Activated CD4-positive, alpha-beta T cell treated with anti-CD3 and anti-CD28 coated beads, Interleukin-2, amount 50 U/mL, for 24 hours (primary cell): ENCODE measurements at places on chromosomes 6 and 20.

DNA sequence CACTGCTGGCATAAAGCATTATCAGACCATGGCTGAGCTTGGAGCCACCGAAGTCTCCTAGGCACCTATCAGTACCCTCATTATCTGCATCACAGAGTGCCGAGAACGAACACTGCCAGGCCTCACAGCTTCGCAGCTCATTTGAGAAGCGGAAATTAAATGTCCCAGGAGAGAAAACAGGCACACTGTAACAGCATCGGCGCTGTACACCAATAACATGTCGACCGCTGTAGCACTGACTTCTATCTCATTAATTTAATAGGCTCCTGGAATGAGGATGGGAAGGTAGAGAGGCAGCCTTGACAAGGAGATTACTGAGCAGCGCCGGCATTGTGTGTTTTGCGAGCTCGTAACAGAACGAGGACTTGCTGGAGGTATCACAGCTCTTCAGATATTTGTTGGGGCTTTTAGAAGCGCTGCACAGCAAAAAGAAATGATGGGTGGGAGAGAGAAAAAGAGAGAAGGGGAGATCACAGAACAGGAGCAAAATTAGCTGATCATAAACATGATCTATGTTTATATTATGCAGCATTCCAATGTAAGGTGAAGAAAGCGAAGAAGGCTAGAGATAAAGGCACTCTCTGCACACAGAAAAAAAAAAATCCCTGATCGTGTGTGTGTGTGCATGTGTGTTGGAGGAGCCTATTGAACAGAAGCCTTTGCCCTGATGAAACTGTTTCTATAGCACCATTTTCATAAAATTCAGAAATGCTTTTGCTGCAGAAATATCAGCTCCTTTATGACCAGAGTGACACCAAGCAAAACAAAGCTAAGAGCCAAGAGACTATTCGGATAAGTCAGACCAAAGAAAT is 29.2 kb downstream of the ID4 start:
- DNase-seq, result no peak

GRCh38 chr20:31637660-31638059 is at the start of gene COX4I2:
Gene COX4I2, plus strand, starts transcription at chr20:31637912. Its CDS starts 1,106 bp downstream, at chr20:31639018.
- DNase-seq, result no peak

GRCh38 chr6:3164388-3164787 is 7.0 kb upstream of the TUBB2A start:
- DNase-seq, result no peak

- no peak for DNase-seq
Measured at GRCh38 chr6:130836055-130836640, 8.9 kb downstream of the SMLR1 start.

DNA sequence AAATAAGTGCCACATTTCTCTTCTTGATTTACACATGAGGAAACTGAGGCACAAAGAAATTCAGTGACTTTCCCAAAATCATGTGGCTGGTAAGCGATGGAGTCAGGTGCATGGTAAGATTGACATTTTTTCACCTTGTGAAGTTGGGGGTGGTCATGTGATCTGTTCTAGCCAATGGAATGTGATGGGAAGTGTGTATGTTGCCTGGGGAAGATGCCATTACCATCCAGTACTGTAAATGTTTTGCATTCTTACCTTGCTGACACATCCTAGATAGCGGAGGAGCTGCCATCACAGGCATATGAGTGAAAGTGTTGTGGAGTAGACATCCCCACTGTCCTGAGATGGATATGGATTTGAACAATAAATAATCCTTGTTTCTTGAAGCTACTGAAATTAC is 499.6 kb upstream of the SULF2 start:
- DNase-seq, result no peak

DNA sequence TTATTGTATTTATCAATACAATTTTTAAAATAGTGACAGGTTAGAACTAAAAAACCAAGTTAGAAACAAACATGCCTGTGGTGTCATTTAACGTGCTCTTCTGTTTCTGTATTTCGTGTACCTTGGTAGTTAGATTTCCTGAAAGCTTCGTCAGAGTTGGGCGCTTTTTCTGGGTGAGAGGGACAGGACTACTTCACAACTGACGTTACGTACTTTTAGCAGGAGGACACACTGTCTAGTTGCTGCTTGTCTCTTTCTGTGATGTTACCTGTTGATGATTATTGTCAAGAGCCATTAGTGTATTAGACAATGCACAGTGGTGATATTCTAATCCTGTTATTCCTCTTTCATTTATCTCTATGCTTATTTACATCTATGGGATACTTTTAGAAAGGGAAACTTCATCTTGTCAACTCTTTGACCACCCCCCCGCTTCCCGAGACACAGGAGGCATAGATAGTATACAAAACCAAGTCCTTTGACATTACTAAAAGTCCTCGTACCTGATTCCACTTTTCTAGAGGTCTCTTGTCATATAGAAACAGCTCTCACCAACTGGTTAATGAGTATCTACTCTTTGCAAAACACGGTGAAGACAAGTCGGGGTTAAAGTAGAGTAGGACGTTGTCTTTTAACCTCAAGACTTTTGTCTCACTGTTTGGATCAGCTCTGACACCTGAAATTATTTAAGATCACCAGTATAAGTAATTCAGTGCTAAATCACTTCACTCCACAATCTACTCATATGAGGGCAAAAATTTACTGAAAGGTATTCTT is 96.3 kb downstream of the LYRM2 start:
- no peak for DNase-seq

DNA sequence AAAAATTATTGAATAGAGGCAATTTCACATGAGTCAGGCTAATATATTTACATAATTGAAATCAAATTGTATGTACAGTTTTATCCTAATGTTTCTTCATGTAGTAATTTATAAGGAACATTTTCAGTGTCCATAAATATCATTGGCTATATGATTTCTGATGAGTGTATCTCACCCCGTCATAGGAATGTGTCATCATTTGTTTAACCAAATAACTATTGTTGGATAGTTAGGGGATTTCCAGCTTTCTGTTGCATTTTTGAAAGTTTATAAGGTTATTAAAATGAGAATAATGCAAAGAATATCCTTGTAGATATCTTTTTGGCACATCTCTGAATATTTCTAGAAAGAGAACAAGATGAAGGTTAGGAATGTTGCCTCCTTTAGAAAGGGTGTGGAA is 39.0 kb downstream of the SYTL3 start:
- DNase-seq, result no peak

DNA sequence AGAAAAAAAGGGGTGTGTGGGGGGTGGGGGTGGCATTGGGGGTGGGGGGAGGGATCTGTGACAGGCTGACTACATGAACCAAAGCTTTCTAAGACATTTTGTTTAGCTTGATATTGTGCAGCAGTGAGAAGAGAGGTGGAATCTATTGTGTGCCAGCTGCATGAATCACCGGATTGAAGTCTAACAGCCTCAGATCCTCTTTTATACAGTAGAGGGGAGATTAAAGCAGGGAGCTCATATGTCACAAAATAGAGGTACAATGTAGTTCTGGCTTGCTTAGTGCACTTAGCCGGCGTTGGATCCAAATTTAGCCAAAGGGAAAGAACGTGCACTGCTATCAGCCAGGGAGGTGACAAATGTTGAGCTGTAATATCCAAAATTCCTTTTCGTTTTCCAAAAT is 404.2 kb upstream of the CITED2 start:
- no peak for DNase-seq

GRCh38 chr6:9646342-9647070 is 768.4 kb downstream of the TFAP2A start:
- no peak for DNase-seq

DNA sequence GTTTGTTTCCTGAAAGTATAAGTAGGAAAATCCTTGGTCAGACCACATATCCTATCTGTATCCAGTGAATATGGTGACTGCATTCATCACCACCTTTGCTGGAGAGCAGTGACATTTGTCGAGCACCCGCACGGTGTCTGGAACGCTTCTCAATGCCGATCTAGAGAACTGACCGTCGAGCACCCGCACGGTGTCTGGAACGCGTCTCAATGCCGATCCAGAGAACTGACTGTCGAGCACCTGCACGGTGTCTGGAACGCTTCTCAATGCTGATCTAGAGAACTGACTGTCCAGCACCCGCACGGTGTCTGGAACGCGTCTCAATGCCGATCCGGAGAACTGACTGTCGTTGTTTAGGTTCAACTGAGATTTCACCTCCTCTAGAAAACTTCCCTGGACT is 67.8 kb downstream of the HUS1B start:
- no peak for DNase-seq

- DNase-seq, result no peak
Measured at GRCh38 chr6:43900916-43901732, 131.1 kb downstream of the VEGFA start.

- DNase-seq, result no peak
Measured at GRCh38 chr6:7769702-7770101, 43.8 kb downstream of the BMP6 start.

GRCh38 chr6:31305703-31306219 is 33.9 kb upstream of the HLA-C start:
- no peak for DNase-seq

GRCh38 chr20:50930139-50930975 is 880 bp downstream of the ADNP start:
- peak; percentile 7 for DNase-seq

DNA sequence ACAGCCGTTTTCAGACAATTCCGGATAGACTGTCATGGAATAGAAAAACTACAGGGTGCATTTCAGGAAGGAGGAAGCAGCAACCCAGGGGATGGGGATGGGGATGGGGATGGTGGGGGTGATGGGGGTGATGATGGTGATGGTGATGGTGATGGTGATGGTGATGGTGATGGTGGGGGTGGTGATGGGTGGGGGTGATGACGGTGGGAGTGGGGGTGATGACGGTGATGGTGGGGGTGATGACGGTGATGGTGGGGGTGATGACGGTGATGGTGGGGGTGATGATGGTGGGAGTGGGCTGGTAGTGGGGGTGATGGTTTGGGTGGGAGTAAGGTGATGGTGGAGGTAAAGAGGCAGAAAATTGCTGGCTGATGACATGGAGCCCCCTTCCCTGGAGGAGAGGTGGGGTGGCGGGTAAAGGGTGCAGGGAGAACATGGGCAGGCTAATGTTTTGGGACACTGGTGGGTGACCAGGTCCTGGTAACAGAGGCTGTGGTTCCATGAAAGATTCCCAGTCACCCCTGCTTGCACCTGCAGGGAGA is 17.5 kb downstream of the LAMA5 start:
- no peak for DNase-seq

DNA sequence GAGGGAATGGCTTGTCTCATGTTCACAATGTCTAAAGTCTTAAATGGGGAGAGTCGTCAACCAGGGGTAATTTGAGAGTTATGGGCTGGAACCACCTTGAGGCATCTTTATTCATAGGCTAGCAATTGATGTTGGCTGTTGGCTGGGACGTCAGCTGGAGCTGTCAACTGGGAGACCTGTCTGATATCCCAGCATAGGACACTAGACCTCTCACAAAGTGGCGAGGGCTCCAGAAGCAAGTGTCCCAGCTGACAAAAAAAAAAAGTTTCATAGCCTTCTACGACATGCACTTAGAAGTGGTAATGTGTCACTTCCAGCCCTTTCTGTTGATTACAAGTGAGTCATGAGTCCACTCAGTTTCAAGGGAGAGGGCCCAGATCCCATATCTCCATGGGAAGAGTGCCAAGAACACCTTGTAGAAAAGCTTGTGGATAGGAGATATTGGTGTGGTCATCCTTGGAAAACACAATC is 278.0 kb downstream of the ESR1 start:
- no peak for DNase-seq

DNA sequence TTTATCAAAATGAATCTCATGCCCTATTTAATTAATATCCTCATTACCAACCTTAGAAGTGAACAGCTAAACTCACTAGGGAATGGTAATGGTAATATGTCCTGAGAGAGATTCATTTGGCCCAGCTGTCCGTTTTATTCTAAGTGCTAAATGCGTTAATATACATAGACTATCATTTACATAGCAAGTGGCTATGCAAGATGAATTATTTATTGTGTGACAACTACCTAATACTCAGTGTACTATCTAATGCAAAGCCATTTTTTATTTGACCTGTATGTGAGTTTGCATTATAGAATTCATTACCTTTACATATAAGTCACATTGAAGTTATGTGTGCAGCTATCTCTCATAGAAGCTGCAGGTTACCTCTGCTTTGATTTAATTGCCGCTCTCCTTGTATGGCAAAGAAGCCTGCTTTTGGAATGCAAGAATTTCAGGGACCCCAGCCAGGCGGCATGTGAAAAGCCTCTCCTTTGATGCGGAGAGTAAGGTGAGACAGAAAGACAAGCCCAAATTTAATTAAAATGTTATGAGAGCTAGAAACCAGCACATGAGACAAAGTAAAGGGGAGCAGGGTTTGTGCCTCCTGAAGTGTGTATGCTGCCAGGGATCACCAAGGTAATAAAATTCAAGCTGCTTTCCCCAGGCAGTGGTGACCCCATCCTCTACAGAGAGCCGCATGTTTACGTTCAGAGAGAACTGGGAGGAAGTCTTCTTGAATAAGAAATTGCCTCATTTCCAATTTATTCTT is 693.0 kb upstream of the MAP3K7 start:
- no peak for DNase-seq

- no peak for DNase-seq
Measured at GRCh38 chr20:63558804-63559484, 5.0 kb downstream of the FNDC11 start.

DNA sequence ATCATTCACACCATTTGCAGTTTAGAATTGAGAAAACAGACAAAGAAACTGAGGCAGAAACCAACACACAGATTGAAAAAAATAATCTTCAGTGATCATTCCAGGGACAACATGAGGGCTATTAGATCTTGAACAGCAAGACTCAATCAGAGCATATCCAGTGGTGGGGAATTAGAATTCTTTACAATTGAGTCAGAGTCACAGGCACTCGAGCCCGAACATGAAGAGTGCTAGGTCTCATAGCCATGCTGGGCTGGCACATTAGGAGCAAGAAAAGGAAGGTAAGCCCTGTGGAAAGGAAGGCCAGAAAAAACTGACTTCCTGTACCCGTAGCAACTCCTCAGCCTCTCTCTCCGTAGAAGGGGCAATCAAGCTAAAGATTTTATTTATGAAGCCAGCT is 419.9 kb downstream of the HAO1 start:
- DNase-seq, result no peak

DNA sequence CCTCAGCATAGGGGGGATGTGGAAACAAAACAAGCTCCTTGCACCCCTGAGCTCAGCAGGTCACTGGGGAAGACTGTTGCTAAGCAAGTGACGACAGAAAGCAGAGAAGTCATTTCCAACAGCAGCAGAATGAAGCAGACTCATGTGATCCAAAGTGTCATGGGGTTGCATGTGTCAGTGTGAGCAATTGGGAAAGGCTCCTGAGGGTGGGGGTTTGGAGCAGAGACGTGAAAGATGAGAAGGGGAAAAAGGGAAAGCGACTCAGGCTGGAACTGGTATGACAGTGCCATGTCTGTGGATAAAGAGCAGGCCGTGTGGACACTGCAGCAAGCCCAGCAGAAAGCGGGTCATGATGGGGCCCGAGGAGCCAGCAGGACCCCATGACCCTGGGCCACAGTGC is 363.9 kb downstream of the PREX1 start:
- DNase-seq, result no peak
